ENCODE measurements at places on chromosomes 5 and 9.

DNA sequence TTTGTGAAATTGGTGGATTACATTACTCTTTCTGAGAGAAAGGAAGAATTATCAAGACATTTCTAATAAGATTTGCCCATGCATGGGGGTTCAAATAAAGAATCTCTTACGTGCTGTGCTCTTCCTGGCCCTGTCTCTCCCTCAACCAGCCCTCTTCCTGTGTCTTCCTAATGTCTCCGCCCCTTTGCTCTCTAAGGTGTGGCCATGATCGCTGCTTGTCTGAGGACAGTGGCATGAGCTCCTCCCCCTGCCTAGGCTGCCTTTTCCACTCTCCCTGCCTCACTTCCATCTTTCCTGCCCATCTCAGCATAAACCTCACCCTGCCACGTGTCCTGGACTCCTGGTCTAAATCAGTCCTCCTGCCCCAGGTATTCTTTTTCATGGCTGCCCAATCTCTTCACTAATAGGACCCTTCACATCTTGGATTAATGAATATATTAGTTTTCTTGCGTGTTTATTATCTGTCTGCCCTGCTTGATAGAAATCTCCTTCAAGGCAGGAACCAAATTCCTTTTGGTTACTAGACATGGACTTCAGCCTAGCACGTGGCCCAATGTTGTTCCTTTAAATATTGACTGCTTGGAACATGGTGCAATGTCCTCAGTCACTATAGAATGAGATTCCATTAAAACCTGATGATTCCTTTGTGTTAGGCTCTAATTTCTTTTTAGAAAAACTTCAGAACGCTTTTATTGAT, 122.3 kb downstream of the MTRR start:
- ATAC-seq: peak; percentile 58

GRCh38 chr5:59823420-59823819, 70.1 kb downstream of the PDE4D start:
- peak; percentile 53 for ATAC-seq

DNA sequence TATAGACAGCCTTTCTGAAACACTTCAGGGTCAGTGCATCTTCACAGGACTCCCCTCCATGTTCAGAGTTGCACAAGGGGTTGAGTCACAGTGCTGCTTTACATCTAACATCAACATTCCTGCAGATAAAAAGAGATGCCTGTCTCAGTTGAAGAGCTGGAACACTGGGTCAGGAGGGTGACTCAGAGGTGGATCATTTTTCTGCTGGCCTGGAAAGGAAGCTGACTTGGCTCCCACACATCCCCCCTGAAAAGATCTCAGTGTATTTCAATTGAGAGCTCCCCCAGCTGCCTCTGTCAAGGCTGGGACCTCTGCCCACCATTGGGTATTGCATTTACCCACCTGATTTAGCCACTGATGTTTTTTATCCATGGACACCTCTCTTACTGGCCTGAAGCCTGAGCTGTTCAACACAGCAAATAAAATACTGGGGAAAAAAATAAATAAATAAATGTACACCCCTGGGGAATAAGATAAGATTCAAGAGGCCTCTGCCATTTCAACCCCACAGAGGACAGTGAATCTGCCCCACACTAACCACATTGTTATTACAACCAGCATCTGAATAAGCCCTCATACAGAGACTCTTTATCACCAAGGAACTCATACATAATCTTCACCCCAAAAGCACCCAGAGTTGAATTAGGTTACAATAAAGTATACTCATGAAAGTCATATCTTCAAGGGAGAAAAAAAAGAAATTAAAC, 716.4 kb downstream of the SEMA5A start:
- ATAC-seq: peak; percentile 99

DNA sequence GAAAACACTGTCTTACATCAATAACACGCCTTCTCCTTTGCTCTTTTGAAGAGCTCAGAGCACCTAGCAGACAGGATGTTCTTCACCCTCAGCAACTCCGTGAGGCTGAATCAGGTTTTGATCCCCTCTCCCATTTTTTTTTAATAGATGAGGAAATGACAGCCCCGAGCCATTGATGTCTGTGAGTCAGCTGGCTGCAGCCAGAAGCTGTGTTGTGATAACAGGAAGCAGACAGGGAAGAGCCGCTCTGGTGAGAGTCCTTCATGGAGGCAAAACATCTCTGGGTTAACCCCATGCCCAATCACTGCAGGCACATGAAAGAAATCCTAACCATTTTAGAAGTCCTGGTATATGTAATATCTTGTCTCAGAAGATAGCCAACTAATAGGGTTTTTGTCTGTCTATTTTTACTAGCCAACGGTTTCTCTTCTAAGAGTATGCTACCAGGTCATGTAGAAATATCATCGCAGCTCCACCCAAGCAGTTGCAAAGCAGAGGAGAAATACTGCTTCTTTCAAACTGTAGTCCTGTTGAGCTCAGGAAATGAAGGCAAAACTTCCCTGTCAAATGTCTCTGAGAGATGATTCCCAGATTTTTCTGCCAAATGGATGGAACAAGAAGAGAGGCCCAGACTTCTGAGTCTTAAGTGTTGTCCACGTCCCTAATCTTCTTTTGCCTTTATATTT, 568.9 kb downstream of the CCDC171 start:
- ATAC-seq: peak; percentile 61

GRCh38 chr5:95178046-95178651, 106.7 kb downstream of the MCTP1 start:
- ATAC-seq: peak; percentile 58

Measured in SK-N-SH treated with all-trans-retinoic acid at 6 μM for 48 hours (cell line).